Nasal cavity respiratory epithelium epithelial cell of viscerocranial mucosa (primary cell): ENCODE measurements at places on chromosomes 1 and 21. TPM values are rescaled to one million over a fixed set of nuclear protein-coding genes. Genes with fewer than 3 reads are reported as not detected.

Gene LRRC8D
- 55.3 and 56.7 TPM in 2 replicates for total RNA-seq

Gene CASZ1
- total RNA-seq: 14.4 and 21.3 TPM in 2 replicates

Gene MSH4
- 0.34 and 1.1 TPM in 2 replicates for total RNA-seq

Gene PTCH2
- under 0.01 and 0.14 TPM in 2 replicates for total RNA-seq

Gene OR10J1
- not detected in 2 replicates for total RNA-seq

Gene KCNH1
- total RNA-seq: not detected in 2 replicates

Gene FLG2
- total RNA-seq: under 0.01 TPM in 1 of 2 replicates, not detected in the other

Gene RUNX3
- total RNA-seq: 0.34 and 0.50 TPM in 2 replicates

Gene MAN1C1
- 0.34 and 1.9 TPM in 2 replicates for total RNA-seq

Gene KCTD3
- 30.8 and 49.0 TPM in 2 replicates for total RNA-seq

Gene OR2M3
- not detected in 2 replicates for total RNA-seq

Gene CR1
- not detected in 2 replicates for total RNA-seq

Gene CYB5RL
- total RNA-seq: 3.8 and 4.1 TPM in 2 replicates

Gene RAB7B
- total RNA-seq: 1.7 and 22.7 TPM in 2 replicates

Gene TSTD1
- 38.3 and 78.6 TPM in 2 replicates for total RNA-seq

Gene PDE9A
- total RNA-seq: 0.68 and 6.1 TPM in 2 replicates

Gene WDR3
- 24.9 and 51.8 TPM in 2 replicates for total RNA-seq

Gene LY9
- total RNA-seq: not detected in 2 replicates

Gene MARK1
- 10.3 and 25.3 TPM in 2 replicates for total RNA-seq

Gene WDR64
- total RNA-seq: not detected in 2 replicates

Gene POLR3C
- total RNA-seq: 32.5 and 32.6 TPM in 2 replicates

Gene GBP7
- not detected in 2 replicates for total RNA-seq

Gene TMPRSS3
- 0.07 TPM in 1 of 2 replicates, not detected in the other for total RNA-seq

Gene KHDC4
- 28.4 and 34.4 TPM in 2 replicates for total RNA-seq

Gene SELP
- total RNA-seq: 0.07 TPM in 1 of 2 replicates, not detected in the other

Gene FCGR3B
- not detected in 2 replicates for total RNA-seq

Gene GJA4
- total RNA-seq: not detected in 2 replicates

Gene C1orf116
- 33.2 and 37.3 TPM in 2 replicates for total RNA-seq

Gene C1orf167
- total RNA-seq: 0.07 TPM in 1 of 2 replicates, not detected in the other

Gene CLCA4
- 0.34 and 26.7 TPM in 2 replicates for total RNA-seq

Gene LCE2A
- total RNA-seq: not detected in 2 replicates

Gene GJA8
- not detected in 2 replicates for total RNA-seq

Gene CELA2A
- total RNA-seq: not detected in 2 replicates

Gene MYOG
- not detected in 2 replicates for total RNA-seq

Gene KPRP
- 0.34 TPM in 1 of 2 replicates, not detected in the other for total RNA-seq

Gene NEGR1
- under 0.01 and 0.07 TPM in 2 replicates for total RNA-seq

Gene C1orf146
- total RNA-seq: not detected in 2 replicates

Gene USP33
- total RNA-seq: 48.2 and 68.9 TPM in 2 replicates

Gene CELA3B
- not detected in 2 replicates for total RNA-seq

Gene GPR3
- total RNA-seq: under 0.01 TPM in 2 replicates

Gene NFASC
- total RNA-seq: 0.34 and 1.1 TPM in 2 replicates

Gene DEPDC1
- 0.07 and 0.68 TPM in 2 replicates for total RNA-seq

Gene CACNA1S
- total RNA-seq: not detected in 2 replicates

Gene TNFRSF1B
- 0.07 TPM in 1 of 2 replicates, not detected in the other for total RNA-seq

Gene HCRTR1
- not detected in 2 replicates for total RNA-seq

Gene TMEM52
- 1.4 and 2.9 TPM in 2 replicates for total RNA-seq

Gene C1orf141
- not detected in 2 replicates for total RNA-seq

Gene CRTC2
- total RNA-seq: 2.4 and 8.2 TPM in 2 replicates

Gene KCNT2
- total RNA-seq: 0.34 and 0.50 TPM in 2 replicates

Gene TATDN3
- total RNA-seq: 14.2 and 21.9 TPM in 2 replicates

Gene SYNJ1
- total RNA-seq: 4.1 and 8.3 TPM in 2 replicates

Gene ABCA4
- total RNA-seq: under 0.01 and 1.1 TPM in 2 replicates

Gene UBAP2L
- 29.4 and 81.0 TPM in 2 replicates for total RNA-seq

Gene AADACL4
- total RNA-seq: not detected in 2 replicates

Gene SMCP
- total RNA-seq: not detected in 2 replicates

Gene HCN3
- 0.68 and 1.1 TPM in 2 replicates for total RNA-seq
